ENCODE measurements at places on chromosomes 6 and 20. TPM values are rescaled to one million over a fixed set of nuclear protein-coding genes. Genes with fewer than 3 reads are reported as not detected.

DNA sequence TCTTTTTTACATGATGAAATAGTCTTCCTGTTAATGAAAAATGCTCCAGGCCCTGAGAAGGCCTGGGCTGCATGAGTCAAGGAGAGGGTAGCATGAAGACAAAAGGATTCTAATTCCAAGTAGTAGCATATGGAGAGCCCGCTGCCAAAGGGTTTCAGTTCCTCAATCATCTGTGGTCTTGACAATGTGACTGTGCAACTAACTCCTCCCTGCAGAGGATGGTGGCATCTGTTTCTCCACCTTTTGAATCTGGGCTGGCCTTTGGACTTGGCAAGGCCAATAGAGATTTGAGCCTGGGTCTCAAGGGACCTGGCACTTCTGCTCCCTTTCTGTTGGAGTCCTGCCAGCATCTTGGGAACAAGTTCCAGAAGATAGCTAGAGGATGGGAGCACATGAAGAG lies 35.1 kb upstream of the ANKEF1 start:
- DNase-seq = no peak

Gene OR2B6
- not detected for total RNA-seq

Gene GJE1
- not detected for total RNA-seq

DNA sequence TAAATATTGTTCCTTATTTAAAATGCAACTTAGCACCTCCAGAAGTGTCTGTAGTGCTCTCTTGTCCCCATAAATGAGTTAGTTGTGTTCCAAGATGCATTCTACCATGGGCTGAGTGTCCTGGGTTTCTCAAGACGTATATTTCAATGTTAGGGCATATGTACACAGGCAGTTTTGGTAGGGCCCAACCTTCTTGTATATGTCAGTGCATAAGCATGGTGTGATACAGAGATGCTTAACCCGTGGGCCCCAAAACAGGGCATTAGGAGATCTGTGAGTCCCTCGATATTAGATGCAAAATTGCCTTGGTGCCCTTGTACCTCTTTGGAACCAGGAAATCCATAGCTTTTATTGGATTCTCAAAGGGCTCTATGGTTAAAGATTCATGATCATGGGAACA lies 91.5 kb upstream of the HIVEP1 start:
- no peak for DNase-seq

- DNase-seq = peak; percentile 77
Observed at GRCh38 chr6:129766959-129767728, 57.2 kb upstream of the ARHGAP18 start.

DNA sequence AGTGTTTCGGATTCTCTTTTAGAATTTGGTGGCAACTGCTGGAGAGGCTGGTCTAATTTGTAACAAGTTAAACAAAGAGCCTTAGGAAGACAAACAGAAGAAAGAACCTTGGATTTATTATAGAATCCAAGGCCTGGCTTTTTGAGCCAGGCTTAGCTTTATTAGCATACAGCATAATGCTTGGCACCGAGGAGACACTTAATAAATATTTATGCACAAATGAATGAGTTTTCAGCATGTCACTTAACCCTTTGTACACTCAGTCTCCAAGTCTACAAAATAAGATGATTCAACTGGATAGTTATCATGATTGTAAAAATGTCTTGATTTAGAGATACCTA lies 38.2 kb upstream of the AFDN start:
- no peak for DNase-seq

DNA sequence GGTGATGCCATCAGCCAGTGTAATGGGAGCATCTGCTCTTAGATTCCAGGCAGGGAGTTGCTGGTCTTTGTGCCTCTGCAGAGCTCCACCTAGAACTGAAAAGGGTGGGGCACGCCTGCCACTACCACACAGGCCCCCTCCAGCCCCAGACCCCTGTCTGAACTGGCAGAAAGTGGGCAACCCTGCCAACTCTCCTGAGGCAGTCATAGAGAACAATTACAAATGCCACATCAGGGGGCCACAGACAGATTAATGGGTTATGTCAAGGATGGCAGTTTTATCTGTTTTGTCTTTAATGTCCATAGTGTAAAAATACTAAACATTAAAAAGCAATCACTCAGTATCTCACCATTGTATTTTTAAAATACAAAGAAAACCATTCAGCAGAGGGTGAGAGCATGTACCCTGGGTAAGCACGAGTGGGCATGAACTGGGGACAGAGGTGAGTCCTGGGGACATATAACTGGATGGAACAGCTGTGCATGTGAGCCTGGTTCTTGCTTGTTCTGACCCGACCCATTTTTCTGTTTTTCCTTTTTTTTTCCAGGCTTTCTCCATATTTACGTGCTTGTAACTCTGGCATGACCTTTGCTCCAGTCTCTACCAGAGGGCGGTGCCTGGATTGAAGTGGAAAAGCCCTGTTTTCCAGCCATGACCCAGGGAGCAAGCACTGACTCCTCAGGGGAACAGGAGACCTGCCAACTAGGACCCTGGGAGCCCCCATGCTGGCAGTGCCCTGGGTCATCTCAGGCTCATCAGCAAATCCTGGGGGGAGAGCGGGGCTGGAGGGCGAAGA lies 8.2 kb downstream of the TRAF3IP2 start:
- no peak for DNase-seq

GRCh38 chr6:157019115-157019641 lies 242.0 kb downstream of the ARID1B start:
- no peak for DNase-seq

DNA sequence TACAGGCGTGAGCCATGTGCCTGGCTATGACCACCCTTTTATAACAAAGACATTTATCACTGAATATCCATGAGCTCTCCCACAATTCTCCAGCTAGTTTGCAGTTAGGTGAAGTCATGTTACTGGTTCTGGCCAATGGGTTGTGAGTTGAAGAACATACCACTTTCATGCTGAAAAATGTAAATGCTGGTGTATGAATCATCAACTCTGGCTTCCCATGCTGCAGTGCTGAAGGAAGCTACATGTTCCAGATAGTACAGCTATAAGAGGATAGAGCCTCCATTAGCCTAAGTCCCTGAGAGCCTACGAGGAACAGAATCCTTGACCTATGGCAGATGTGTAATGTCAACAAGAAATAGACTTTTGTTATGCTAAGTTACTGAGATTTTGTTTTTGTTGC lies 180.4 kb downstream of the BTBD9 start:
- no peak for DNase-seq

DNA sequence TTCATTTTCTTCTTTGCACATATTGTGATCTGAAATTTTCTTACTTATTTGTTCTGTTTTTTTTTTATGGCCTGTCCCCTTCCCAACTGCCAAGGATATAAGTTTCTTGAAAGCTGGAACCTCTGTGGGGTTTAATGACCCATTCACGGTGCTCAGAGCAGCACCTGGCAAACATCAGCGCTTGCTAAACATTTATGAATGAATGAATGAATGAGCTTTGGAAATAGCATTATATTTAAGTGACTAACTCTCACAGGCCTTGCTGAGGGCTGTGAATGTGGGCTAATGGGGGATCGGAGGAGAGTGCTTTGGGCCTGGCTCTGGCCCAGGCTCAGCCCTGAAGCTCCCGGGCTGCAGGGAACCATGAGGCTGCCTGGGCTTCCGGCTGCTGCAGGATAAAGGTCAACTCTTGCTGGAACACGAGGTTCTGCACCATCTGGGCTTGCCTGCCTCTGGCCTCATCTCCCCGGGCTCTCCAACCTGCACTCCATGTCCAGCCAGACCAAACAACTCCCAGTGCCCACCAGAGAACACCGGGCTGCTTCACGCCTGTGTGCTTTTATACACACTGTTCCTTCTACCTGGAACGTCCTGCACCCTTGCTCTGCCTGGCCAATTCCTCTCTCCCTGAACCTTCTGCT lies 14.6 kb upstream of the ARMC12 start:
- no peak for DNase-seq

Gene OGFR
- total RNA-seq = 67.0 TPM

DNA sequence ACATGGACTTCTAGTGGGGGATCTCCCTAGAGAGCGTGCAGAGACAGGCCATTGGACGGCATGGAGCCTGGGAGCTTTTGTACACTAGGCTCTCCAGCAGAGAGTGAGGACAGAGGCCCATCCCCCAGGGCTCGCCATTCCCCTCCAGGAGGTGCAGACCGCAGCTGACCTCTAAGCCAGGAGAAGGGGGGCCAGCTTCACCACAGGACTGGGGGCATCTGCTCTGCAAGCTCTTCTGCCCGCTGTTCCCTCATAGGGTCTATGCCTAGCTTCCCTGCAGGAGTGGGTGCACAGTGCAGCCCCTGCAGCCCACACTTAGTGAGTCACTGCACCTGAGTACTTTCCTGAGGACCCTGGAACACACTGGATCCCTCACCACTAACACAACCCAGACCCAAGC lies 94.4 kb downstream of the FHL5 start:
- DNase-seq = no peak

DNA sequence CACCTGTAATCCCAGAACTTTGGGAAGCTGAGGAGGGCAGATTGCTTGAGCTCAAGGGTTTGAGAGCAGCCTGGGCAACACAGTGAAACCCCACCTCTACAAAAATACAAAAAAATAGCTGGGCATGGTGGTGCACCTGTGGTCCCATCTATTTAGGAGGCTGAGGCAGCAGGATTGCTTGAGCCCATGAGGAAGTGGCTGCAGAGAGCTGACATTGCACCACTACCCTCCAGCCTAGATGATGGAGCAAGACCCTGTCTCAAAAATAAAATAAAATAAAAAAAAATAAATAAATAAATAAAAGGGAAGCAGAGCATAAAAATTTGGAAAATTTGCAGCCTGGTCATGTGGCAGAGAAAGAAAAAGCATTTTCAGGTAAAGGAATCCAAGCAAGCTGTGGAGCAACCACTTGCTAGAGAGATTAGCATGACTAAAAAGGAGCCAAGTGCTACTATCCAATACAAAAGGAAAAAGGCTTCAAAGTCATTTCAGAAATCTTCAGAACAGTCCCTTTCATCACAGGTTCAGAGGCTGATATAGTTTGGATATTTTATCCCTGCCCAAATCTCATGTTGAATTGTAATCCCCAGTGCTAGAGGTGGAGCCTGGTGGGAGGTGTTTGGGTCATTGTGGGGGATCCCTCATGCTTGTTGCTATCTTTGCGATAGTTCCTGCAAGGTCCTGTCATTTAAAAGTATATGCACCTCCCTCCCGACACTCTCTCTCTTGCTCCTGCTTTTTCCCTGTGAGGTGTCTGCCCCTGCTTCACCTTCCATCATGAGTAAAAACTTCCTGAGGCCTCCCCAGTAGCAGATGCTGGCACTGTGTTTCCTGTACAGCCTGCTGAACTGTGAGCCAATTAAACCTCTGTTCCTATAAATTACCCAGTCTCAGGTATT lies 11.2 kb upstream of the TTK start:
- no peak for DNase-seq

Gene RIPPLY2
- total RNA-seq = not detected

DNA sequence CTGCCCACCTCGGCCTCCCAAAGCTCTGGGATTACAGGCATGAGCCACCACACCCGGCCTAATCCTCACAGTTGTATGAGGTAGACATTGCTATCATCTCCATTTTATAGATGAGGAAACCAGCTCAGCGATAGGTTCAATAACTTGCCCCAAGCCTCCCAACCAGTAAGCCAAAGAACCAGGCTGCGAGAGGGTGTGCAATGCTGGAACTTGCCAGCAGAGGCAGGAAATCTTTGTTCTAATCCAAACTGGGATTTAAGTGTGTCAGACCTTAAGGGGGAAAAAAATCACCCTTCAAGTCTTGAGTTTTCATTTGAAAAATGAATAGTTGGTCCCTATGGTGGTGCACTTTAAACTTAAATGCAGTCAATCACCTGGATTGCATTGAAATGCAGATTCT lies 20.1 kb upstream of the RNGTT start:
- peak; percentile 32 for DNase-seq

- no peak for DNase-seq
Observed at GRCh38 chr6:22965889-22966288, 396.5 kb downstream of the HDGFL1 start.

- no peak for DNase-seq
Observed at GRCh38 chr6:44020664-44021425, 106.4 kb downstream of the MRPL14 start.

GRCh38 chr20:8033151-8033841 lies 13.7 kb upstream of the TMX4 start:
- no peak for DNase-seq

DNA sequence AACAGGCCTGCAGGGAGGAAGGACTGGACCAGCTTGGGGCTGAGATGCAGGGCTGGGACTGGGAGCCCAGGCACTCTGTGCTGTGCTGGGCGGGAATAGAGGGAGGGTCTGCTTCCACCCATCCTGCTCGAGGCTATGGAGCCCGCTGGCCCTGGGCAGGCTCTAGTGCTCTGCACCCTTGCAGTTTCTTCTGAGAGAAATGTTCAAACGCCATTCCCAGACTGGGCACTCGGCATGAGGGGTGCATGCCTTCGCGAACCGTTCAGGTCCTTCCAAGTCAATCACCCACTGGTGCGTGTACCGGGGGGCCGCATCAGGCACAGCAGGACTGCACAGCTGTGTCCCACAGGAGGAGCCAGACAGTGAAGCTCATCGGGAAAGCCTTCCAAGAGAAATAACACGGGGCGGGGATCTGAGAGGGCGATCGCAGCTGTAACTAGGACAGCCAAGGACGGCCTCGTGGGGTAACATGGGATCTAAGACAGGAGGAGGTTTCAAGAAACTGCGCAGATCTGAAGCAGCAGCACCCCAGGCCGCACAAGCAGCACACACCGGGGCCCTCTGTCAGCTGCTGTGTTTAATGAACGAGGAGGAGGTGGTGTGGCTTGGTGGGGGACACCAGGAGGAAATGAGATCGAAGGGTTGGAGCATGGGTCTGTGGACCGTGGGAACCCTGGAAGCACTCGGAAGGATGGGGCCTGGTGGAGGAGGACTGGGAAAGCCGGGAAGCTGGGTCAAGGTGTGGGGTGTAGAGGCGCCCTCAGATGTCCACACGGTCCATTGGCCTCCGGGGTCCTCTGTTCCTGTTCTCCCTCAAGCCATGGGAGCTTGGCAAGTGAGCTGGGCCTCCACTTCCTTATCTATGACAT lies 26.1 kb upstream of the PYGB start:
- DNase-seq = no peak

- no peak for DNase-seq
Observed at GRCh38 chr20:18738888-18739287, 74.7 kb upstream of the SCP2D1 start.

DNA sequence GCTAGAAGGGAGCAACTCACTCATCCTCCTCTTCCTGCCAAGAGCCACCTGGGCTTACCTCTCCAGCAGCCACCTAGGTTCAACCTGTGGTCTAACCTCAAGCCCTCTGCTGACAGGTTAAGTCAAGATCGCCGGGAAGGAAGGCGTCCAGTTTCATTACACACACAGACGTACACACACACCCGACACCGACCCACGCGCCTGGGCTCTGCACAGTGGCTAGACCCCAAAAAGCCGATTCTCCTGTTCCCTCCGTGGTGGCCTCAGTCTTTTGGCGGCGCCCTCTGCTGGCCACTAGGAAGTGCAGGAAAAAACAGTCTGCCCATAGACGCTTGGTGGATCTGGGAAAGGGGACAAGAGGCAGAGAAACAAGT lies 52.8 kb downstream of the MRPL14 start:
- DNase-seq = peak; percentile 86

- DNase-seq = no peak
Observed at GRCh38 chr6:112231594-112232060, 22.7 kb downstream of the LAMA4 start.

Gene SLC22A23
- total RNA-seq = 0.23 TPM

- DNase-seq = no peak
Observed at GRCh38 chr6:156992020-156992804, 215.0 kb downstream of the ARID1B start.

Gene PDYN
- total RNA-seq = not detected

GRCh38 chr6:46015119-46015968 lies at the start of gene CLIC5:
Gene CLIC5, minus strand, starts transcription at chr6:46015860. Its CDS starts 318 bp downstream, at chr6:46015542.
- DNase-seq = peak; percentile 34
